ENCODE measurements at places on chromosomes 1 and 21.

GRCh38 chr1:61921435-61921834, 179.2 kb downstream of the PATJ start:
- DNase-seq: no peak

GRCh38 chr1:169970114-169970513, 76.4 kb upstream of the SCYL3 start:
- no peak for DNase-seq

- peak; percentile 24 for DNase-seq
These were observed 51.7 kb downstream of the ITPKB start for GRCh38 chr1:226687426-226687825.

GRCh38 chr1:89942825-89943658, 51.9 kb upstream of the ZNF326 start:
- DNase-seq: no peak

- no peak for DNase-seq
These were observed 2.2 kb upstream of the TESK2 start for GRCh38 chr1:45493116-45493697.

DNA sequence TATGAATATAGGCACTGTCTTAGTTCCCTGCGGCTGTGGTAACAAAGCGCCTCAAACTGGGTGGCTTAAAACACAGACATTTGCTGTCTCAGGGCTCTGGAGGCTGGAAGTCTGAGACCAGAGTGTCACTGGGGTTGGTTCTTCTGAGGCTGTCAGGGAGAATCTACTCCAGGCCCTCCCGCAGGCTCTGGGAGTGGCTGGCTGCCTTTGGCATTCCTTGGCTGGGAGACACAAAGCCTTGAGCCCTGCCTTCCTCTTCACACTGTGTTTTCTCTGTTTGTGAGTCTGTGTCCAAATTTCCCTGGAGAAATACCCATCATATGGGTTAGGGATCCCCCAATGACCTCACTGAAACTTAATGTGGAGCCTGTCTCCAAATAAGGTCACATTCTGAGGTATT, 38.5 kb downstream of the B3GALT5 start:
- DNase-seq: no peak

- no peak for DNase-seq
These were observed 24.6 kb downstream of the GALNT2 start for GRCh38 chr1:230091473-230092231.

- no peak for DNase-seq
These were observed 23.7 kb downstream of the CAMK1G start for GRCh38 chr1:209607102-209607794.

DNA sequence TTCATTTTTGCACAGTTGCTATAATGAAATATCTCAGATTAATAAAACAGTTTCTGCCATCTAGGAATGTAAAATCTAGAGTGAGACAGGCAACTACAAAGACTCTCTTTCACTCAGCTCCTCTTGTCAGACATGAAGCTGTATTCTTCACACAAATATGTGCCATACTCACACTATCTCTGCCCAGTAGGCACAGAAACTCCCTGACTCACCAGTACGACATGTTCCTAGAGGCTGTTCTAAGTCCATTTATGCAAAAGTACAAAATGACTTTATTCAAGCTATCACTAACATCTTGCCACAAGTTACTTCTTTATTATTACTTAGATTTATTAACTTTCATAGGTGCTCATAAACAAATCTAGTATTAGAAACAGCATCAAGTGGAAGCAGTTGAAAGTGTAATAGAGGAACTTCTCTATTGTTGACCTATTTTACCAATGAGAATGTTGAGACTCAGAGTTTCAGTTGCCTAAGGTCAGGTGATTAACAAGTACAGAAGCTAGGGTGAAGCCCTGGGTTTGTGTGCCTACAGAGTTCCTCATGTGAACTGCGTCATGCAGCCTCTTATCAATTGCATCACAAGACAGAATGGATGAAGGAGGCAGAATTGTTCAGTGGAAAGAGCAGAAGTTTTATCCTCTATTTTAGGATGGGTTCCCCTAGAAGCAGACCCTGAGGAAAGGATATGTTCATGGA, 98.9 kb downstream of the RGS2 start:
- DNase-seq: no peak

- DNase-seq: no peak
These were observed 49.8 kb downstream of the ARHGEF16 start for GRCh38 chr1:3504151-3504821.

GRCh38 chr1:168520052-168520751, 23.6 kb downstream of the XCL2 start:
- no peak for DNase-seq

DNA sequence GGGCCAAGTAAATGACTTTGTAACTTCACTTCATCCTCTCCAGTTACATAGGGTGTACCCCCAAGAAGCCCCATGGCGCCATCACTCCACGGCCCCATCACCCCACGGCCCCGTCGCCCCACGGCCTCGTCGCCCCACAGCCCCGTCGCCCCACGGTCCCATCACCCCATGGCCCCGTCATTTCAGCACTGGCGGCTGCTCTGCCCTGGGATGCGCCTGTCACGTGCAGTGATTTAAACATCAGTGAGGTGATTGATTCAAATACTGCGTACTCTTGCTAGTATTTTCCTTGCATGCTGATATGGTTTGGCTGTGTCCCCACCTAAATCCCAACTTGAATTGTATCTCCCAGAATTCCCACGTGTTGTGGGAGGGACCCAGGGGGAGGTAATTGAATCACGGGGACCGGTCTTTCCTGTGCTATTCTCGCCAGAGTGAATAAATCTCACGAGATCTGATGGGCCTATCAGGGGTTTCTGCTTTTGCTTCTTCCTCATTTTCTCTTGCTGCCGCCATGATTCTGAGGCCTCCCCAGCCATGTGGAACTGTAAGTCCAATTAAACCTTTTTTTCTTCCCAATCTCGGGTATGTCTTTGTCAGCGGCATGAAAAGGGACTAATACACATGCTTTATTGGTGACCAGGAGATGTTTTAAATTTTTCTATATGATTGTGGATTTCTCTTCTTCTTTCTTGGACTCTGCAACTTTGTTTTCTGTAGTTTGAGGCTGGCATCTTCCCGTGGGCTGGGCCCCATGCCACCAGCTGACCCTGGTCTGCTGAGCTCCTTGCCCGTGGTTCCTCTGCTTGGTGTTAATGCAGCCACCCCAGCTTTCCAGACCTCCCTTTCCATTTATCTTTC, 50.1 kb upstream of the PCBP3 start:
- no peak for DNase-seq
